Caco-2 (cell line): ENCODE measurements at places on chromosomes 6 and 20. TPM values are rescaled to one million over a fixed set of nuclear protein-coding genes. Genes with fewer than 3 reads are reported as not detected.

- no peaks in the 10 kb centered on the region for H3K27me3 ChIP-seq
- H3K27ac ChIP-seq = no peak overlapping the region
- DNase-seq = no peak
- H3K4me3 ChIP-seq = no peak overlapping the region
Observed at GRCh38 chr6:155454008-155454407, 1.6 kb downstream of the NOX3 start.

GRCh38 chr6:119129968-119130484, 51.6 kb upstream of the FAM184A start:
- no peak overlapping the region for H3K4me3 ChIP-seq
- peak overlapping the region; percentile 33 for H3K27ac ChIP-seq
- H3K4me1 ChIP-seq = peaks cover 35% of the 10 kb centered on the region
- no peak for DNase-seq
- no peaks in the 10 kb centered on the region for H3K36me3 ChIP-seq

- no peak overlapping the region for H3K4me3 ChIP-seq
- H3K27ac ChIP-seq = no peak overlapping the region
- peaks cover 11% of the 10 kb centered on the region for H3K4me1 ChIP-seq
Observed at GRCh38 chr20:16283307-16283706, 289.9 kb downstream of the KIF16B start.

DNA sequence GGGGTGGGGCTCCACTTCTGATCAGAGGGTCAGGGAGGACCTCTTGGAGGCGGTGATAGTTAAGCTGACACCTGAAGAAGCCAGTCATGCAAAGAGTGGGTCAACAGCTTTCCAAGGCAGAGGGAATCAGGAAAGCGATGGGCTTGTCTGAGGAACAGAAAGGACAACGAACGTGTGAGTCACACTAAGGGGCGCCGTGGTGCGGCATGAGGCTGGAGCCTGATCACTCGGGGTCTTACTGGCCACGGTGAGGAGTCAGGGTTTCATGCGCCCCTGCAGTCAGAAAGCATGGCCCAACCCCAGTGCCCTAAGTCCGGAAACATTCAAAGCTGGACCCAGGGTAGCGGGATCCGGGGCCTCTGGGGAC, 50.6 kb upstream of the SLC32A1 start:
- H3K27ac ChIP-seq = no peak overlapping the region
- no peak overlapping the region for H3K4me3 ChIP-seq
- no peak for DNase-seq
- H3K4me1 ChIP-seq = no peaks in the 10 kb centered on the region
- no peaks in the 10 kb centered on the region for H3K36me3 ChIP-seq
- no peaks in the 10 kb centered on the region; the same call in 1 of the 2 replicates for H3K27me3 ChIP-seq

DNA sequence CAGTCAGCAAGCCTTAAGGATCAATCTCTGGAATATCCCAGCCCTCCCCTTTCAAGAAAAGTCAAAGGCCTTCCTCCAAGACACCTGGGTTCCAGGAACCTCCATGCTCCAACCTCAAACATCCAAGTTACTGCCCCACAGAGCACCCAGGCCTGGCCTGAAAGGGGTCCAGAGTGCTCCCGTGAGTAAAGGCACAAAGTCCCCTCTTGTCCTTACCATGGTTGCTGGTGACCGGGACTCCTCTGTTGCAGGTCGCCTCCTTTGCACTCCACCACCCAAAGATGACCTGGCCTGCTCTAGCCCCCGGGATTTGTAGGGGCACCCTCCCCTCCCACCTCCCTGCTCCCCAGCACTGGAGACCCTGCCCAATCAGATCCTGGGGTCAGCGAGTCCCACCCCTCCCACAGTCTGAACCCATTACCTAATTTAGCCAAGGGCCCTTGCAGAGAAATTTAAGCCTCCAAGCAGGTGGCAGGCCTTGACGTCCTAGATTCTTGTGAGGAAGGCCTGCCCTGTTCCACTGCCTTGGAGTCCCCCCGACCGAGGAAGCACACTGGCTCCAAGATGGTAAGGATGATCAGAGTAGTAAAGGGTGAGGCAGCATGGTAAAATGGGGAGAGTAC, at the start of gene TNNC2:
Gene TNNC2, minus strand, starts transcription at position 283 of the 623 bp plus-strand sequence. Its CDS starts 64 bp downstream, at position 219.
- H3K36me3 ChIP-seq = no peaks in the 10 kb centered on the region
- H3K27me3 ChIP-seq = no peaks in the 10 kb centered on the region
- H3K27ac ChIP-seq = no peak within 1 kb of the TSS
- H3K4me3 ChIP-seq = no peak within 1 kb of the TSS
- DNase-seq = no peak

- no peak for DNase-seq
- no peaks in the 10 kb centered on the region; the same call in none of the 2 replicates for H3K27me3 ChIP-seq
- no peak overlapping the region for H3K4me3 ChIP-seq
- H3K4me1 ChIP-seq = no peaks in the 10 kb centered on the region
- H3K36me3 ChIP-seq = no peaks in the 10 kb centered on the region
- no peak overlapping the region for H3K27ac ChIP-seq
Observed at GRCh38 chr20:21557241-21558020, 43.6 kb upstream of the NKX2-2 start.

GRCh38 chr6:163391985-163392384, 22.5 kb upstream of the QKI start:
- no peaks in the 10 kb centered on the region for H3K27me3 ChIP-seq
- no peak for DNase-seq
- no peak overlapping the region for H3K27ac ChIP-seq
- no peaks in the 10 kb centered on the region for H3K4me1 ChIP-seq
- no peak overlapping the region for H3K4me3 ChIP-seq

DNA sequence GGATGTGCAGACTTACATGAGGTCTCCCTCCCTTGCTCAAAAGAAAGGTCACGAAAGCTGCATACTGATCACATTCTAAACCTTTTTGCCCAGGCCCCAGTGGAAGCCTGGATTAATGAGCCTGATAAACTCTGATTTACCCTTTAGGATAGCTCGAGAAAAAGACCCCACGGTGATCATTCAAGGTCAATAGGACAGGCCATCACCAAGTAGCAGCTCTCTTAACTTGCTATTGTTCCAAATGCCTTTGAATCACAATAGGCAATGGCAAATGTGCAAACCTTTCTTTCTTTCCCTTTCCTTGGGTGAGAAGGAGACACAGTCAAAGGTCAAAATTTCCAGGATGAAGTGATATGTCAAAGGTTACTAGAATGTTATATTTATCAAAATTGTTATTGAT, 327.3 kb downstream of the HDGFL1 start:
- H3K4me1 ChIP-seq = peaks cover 3% of the 10 kb centered on the region; the same call in 1 of the 2 replicates
- H3K27me3 ChIP-seq = no peaks in the 10 kb centered on the region

GRCh38 chr20:37327748-37328147, 18.2 kb upstream of the SRC start:
- no peaks in the 10 kb centered on the region for H3K36me3 ChIP-seq
- no peak for DNase-seq
- no peak overlapping the region for H3K4me3 ChIP-seq
- no peaks in the 10 kb centered on the region for H3K27me3 ChIP-seq

The RNF39 gene
- 0.23 and 0.37 TPM in 2 replicates for total RNA-seq

The PRRT1 gene
- 2.0 and 3.6 TPM in 2 replicates for total RNA-seq

The TPD52L1 gene
- total RNA-seq = 60.1 and 83.9 TPM in 2 replicates

The SYTL3 gene
- total RNA-seq = 0.86 and 1.1 TPM in 2 replicates

The ADGRF5 gene
- not detected in 2 replicates for total RNA-seq

The CALHM4 gene
- total RNA-seq = 1.8 and 3.4 TPM in 2 replicates

The KHDC1L gene
- total RNA-seq = not detected in 2 replicates
